ENCODE measurements at places on chromosomes 16 and 17.
A peak's percentile ranks its signal among the peaks of the same experiment; 100 is the strongest.

DNA sequence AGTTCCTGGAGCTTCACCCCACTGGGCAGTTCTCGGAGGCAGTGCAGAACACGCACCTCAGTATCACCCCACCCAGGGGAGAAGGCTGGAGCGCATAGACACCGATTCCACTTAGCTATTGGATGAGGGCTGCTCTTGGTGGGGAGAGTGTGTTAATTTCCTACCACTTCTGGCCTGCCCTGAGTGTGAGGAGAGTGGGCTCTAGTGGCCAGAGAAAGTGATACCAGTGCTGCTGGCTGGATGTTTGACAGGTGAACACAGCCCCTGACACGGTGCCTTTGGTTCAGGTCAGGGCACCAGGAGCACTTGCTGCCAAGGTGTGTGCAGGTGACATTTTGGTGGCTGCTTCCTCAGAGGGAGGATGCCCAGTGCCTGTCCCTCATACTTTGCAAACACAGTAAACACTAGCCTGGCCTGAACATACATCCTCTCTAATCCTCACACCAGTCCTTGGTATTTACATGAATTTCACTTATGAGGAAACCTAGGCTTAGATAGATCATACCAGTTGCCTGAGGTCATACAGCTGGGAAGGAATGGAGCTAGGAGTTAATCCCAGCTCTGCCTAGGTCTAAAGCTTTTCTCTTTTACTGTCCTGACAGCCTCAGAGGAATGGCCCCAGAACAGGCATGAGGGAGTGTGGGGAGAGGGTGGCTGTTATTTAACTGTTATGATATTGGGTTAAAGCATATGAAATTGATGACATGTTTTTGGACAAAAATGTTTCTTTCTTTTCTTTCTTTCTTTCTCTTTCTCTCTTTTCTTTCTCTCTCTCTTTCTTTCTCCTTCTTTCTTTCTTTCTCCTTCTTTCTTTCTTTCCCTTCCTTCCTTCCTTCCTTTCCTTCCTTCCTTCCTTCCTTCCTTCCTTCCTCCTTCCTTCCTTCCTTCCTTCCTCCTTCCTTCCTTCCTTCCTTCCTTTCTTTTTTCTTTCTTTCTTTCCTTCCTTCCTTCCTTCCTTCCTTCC, 21.0 kb upstream of the ITGAX start:
- no peak for DNase-seq

- no peak for DNase-seq
Measured at GRCh38 chr16:13448346-13448745, 471.6 kb upstream of the ERCC4 start.

- DNase-seq = no peak
Measured at GRCh38 chr17:69405096-69405495, 9.4 kb upstream of the MAP2K6 start.

DNA sequence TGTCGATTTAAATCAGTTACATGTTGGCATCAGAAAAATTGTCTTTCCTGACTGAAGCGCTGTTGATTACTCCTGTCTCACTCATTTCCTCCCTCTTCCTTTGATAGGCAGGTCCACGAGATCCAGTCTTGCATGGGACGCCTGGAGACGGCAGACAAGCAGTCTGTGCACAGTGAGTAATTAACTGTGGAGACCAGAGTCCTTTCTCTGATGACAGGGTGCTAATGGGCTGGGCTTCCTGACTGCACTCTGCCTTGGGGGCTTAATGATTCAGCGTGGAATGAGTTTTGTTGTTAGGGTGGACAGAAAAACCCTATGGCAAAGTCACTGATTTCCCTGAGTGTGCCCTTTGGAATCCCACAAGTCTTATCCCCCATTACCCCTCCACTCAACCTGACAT, 6.5 kb downstream of the GOSR2 start:
- DNase-seq = no peak

GRCh38 chr16:77288222-77288621, 89.0 kb downstream of the SYCE1L start:
- DNase-seq = no peak

DNA sequence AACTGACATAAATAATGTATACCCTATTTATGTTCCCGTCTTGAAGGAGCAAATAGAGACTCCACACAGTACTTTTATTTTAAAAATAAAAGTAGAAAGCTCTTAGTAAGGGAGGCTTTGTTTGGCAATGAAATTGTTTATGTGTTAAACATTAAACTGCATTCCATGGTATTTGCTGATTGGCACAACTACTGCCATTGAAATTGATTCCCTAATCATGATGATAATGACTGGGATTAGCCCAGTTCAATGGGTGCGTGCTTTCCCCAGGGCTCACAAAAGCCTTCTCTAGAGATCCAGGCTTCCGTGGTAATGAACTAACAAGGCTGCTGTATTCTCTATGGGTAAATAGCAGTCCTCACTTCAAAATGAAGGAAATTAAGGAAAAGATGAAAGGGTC, 67.5 kb downstream of the GPRC5B start:
- DNase-seq = no peak

DNA sequence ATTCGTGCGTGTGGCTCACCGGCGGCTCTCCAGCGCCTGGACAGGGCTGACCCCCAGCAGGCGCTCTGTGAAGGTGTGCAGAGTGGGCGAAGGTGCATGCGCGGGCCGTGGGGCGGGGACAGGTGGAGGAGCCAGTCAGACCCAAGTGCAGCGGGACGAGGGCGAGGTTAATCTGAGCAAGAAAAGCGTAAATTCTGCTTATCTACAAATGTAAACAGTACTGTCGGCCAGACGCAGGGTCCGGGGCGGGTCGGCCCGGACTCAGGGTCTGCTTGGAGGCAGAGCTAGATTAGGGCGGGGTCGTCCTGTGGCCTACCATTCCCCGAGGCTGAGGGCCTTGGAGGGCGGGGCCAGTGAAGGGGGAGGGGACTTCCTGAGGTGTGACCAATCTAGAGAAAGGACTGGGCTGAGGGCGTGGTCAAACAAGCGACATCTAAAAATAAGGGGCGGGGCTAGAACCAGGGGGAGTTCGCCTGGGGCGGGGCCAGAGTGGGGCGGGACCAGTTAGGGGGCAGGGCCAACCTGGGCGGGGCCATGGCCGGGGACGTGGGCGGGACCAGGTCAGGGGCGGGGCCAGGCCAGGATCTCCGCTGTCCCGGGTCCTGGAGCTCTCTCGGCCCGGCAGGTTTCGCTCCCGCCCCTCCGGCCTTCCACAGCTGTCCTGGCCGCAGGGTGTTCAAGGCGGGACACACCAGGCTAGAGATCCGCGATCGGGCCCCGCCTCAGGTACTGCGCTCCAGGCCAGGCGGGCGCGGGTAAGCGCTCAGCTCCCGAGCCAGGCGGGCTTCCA, at the start of gene SEC14L5:
Gene SEC14L5, plus strand, starts transcription at position 611 of the 790 bp plus-strand sequence. CDS start 994 bp downstream, outside the sequence.
- peak; percentile 97 for DNase-seq
